D721Med (cell line): ENCODE measurements at places on chromosomes 16 and 17.

GRCh38 chr17:75642784-75643642, 9.8 kb downstream of the SMIM5 start:
- DNase-seq: no peak

GRCh38 chr16:84794186-84794585, 25.6 kb upstream of the CRISPLD2 start:
- DNase-seq: no peak

DNA sequence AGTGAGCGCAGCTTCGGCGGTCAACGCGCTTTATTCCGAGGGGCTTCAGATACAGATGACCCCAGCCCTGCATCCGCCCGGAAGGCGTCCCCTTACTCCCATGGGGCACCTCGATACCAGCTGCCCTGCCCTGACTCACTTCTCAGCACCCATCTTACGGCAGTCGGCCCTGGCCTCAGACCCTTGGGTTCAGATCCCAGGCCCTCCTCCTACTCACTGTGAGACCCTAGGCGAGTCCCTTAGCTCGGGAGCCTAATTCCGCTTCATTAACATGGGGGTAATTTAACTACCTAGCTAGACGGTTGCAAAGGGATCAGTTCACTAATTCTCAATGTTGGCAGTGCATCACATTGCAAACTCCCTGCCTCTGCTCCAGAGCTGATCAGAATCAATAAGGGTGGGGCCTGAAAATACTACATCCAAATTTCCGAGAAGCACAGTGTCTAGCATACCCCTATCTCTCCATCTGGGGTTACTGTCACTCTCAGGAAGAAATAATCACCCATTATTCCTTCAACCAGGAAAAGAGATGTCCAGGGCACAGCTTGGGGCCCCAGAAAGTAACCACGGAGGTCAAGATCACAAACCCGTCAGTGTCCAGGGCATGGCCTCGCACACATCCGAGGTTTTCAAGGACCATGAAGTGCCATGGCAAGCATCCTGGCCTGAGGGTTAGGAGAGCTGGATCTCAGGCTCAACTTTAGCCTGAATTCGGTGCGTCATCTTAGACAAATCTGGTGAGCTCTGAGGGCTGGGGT, 415 bp upstream of the FLOT2 start:
- DNase-seq: no peak

GRCh38 chr17:18025945-18026776, 12.8 kb downstream of the ATPAF2 start:
- no peak for DNase-seq

GRCh38 chr16:2968368-2968737, 795 bp upstream of the PAQR4 start:
- peak; percentile 81 for DNase-seq

DNA sequence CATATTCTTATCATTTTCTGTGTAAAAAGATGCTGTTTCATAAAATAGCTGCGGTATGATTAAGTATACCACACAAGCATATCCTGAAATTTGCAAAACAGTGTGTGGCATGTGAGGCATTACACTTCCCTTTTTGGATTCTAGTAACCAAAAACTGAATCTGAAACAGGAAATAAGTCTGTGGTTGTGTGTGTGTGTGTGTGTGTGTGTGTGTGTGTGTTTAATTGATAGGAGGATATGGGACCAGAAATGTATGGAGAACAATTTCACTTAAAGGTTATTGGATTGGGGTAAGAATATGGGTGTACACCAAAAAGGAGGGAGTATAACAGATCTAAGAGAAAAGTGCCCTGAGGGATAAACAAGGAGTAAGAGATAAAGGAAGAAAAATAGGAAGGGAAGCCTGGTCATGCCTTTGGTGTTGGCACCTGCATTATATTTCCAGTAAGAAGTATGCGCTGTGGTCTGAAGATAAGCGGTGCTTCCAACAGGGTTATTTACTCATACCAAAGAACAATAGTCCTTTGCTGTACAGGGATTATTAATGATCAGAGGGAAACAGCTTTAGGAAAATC, 4.0 kb downstream of the LYRM1 start:
- no peak for DNase-seq

DNA sequence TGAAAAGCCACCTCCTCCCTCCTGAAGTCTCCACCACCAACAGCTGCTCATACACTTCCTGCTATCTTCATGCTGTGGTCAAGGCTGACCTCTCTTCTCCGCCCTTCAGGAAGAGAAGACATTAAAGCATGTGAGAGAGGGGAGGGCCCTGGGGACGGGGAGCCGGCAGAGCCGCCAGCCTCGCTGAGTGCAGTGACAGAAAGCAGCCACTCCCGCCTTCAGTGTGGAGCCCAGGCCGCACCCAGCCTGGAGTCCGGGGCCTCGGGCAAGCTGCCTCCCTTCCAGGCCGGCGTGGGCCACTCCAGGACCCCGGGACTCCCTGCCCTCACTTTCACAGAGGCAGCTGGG, 94.7 kb upstream of the TNRC6C start:
- no peak for DNase-seq

DNA sequence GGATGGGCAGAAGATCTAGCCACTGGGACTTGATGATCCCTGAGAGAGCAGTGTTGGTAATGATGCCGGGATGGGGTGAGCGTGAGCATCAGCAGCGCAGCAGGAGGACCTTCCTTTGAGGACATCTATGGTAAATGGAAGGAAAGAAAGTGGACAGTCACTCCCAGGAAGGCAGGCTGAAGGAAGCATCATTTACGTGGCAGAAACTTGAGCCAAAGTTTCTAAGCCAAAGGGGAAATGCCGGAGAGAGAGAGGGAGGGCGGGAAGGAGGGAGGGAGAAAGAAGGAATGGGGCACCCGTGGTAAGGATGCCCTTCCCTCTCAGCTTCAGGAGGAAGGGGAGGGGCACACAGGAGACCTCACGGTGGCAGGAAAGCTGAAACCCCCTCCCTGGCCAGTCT, 86.3 kb upstream of the CACNG5 start:
- DNase-seq: no peak

DNA sequence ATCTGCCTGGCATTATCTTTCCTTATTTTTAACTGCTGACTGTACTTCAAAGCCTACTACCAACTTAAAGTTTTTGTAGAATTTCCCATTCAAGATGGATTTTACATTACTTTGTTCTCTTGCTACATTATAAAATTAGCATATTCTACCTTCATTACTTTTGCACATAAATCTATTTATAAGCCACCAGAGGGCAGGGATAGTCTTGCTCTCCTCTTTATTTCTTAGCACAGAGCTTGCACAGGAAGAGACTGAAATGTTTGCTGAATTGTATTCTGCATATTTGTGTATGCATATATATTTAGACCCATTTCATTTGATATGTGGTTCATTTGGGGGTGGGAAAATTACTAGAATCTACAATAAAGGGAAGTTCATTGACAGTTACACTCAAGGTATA, 108.0 kb downstream of the SKAP1 start:
- DNase-seq: no peak

DNA sequence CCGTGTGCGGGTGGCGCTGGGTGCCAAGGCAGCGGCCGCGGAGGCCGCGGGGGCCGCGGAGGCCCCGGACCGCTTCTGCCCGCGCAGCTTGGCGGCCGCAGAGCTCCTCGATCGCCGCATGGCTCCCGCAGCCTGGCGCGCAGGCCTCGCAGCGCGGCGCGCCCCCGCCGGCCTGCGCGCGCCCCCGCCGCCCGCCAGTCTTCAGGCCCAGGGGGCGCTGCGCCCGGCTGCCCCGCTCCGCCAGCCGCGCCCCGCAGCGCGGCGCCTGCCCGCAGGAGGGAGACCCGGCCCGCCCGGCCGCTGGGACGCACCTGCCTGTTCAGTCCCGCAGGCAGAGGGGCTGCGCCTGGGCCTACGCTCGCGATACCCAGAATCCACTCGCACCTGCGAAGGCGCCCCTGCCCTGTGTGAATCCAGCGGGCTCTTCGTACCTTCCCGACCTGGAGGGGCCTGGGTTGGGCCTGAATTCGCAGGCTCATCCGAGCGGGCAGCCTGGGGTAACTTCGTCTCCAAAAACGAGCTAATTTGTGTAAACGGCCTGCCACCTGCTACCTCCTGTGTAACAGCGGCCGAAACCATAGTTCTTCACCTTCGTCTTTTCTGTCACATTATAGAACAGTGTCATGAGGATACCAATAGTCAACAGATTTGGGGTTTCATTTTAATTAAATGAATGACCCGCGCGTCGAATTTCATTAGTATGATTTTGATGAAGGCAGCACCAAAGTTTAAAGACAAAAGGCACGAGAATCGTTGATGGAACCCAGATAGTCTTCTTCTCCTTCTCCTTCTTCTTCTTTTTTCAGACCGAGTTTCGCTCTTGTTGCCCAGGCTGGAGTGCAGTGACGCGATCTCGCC, at the start of gene CENPV:
TSS of gene CENPV (minus strand) at position 153 of the 858 bp plus-strand sequence. CDS start at position 120, 33 bp downstream.
- peak; percentile 64 for DNase-seq

GRCh38 chr17:20315821-20316220, 151.5 kb downstream of the LGALS9B start:
- DNase-seq: no peak

DNA sequence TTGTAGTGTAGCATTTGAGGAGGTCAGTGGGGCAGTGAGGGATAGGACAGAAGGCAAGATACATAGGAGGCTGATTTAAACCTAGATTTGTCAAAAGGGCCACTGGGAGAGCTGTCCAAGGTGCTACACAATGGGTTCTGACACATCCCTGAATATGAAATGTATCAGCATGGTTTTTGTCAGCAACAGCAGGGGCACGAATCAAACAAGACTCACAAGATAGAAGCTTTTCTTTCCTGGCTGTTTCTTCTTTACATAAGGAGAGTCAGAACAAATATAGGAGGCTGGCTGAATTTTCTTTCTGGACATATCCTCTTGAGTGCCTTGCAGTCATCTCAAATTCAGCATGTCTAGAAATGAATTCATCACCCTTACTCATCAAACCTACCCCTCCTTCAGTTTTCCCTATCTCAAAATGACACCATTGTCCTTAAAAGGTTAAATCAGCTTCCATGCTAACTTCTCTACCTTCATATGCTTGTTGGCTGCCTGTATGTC, 130.5 kb downstream of the NPIPB5 start:
- DNase-seq: no peak

GRCh38 chr17:57767561-57767960, 22.5 kb upstream of the CCDC182 start:
- DNase-seq: no peak

DNA sequence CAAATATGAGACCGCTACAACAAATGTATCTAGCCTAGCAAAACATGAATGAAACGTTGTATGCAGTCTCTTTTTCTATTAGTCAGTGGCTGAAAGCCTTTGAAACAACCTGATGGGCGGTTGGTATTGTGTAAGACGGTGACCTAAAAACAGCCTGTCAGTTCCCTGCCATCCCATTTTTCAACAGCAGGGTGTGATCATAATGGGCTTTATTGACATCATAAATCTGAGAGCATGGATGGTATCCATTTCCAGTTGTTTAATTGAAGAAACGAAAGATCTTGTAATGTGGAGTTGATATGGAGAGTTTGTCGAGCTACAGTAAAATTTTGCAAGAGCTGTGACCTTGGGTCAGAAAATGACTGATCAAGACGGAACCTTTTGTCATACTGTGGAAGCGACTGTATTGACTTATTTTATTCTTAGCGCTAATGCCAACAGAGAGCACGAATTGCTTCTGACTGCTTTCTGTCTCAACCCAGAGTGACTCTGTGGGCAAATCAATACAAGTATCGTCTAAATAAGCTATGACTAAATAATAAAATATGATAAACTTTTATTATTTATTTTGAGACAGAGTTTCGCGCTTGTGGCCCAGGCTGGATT, 12.3 kb upstream of the MEIOB start:
- DNase-seq: no peak

DNA sequence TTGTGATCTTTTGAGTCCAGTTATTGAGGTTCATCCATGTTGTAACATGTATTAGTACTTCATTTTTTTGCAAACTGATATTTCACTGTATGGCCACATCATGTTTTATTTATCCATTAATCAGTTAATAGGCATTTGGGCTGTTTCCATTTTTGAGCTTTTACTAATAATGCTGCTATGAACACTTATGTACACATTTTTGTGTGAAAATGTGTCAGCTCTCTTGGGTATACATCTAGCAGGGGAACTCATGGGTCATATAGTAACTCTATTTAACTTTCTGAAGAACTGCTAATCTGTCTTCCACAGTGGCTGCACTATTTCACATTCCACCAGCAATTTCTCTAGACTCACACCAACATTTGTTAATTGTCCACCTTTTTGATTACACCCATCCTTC, 82.0 kb downstream of the GLG1 start:
- no peak for DNase-seq

- DNase-seq: no peak
Measured at GRCh38 chr16:20849589-20850390, 43.5 kb downstream of the REXO5 start.

GRCh38 chr17:55722016-55722736, 488 bp downstream of the TMEM100 start:
- no peak for DNase-seq

DNA sequence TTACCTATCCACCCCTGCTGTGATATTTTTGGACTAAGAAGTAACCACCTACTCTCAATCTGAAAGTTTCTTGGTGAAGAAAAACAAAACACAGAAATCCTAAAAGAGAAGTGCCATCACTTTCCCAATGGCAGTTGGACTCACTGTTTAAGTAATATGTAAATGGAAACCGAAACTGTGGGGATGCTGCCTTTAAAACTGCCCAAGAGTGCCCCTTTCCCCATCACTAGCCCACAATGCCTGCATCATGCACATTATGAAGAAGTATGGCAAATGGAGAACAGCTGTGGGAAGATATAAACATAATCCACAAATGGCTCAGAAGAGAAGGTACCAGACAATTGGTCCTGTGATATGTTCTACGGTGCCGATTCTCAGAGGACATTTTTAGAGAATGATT, 33.5 kb upstream of the SLC6A2 start:
- DNase-seq: no peak

DNA sequence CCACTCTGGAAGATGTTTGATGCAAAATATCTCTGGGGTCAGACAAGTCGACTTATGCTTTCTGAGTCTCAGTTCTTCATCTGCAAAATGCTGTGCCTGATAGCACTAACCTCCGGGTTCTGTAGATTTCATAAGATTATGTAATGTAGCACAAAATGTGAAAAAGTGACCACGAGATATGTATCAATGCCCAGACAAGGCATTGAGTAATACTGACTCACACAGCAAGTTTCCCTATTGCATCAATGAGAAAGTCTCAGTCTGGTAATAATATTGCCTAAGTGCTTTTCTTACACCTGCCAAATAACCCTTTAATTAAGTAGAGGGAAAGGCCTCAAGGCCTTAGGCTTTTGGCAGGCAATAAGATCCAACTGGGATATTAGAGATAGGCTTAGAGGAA, 41.4 kb upstream of the MMP2 start:
- DNase-seq: no peak

DNA sequence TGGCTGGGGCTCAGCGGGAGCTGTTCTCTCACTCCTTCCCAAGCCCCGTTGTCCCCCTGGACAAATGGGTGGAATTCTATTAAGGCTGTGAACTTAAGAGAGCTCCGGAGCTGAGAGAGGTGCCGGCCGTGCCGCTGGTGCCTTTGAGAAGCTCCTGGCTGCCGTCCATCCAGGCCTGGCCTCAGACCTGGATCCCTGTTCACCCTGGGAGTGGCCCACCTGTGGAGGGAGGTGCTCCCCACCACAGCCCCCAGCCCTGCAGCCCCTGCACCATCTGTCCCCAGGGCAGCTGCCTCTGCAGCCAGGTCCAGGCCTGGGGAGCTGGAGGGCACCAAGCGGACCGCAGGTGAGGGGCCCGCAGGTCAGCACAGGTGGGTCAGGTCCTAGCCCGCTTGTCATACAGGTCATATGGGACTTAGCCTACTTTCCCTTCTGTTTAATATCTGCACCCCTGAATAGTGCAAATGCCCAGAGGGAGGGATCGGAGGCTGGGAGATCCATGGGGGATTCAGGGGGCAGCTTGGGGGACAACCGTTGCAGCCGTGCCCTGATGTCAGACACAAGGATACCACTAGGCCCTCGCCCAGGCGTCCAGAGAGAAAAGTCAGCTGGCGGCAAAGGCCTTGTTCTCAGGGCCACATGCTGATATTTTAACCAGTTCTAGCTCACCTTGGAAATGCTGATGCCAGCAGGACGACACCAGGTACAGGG, 15.2 kb upstream of the METRNL start:
- DNase-seq: no peak
